D721Med (cell line): ENCODE measurements at places on chromosomes 1 and 21.
A peak's percentile ranks its signal among the peaks of the same experiment; 100 is the strongest.

- no peak for DNase-seq
Observed at GRCh38 chr1:57258557-57259325, 165.1 kb downstream of the DAB1 start.

GRCh38 chr1:2785631-2786328 is 15.7 kb downstream of the TTC34 start:
- DNase-seq, result no peak

GRCh38 chr1:19169642-19170041 is 40.4 kb downstream of the UBR4 start:
- DNase-seq, result no peak

GRCh38 chr1:152224093-152224492 is at the start of gene HRNR:
Gene HRNR (minus strand): TSS chr1:152224193. CDS start chr1:152223253, 940 bp downstream.
- no peak for DNase-seq

- DNase-seq, result no peak
Observed at GRCh38 chr1:247335882-247336281, 4.2 kb upstream of the ZNF496 start.

GRCh38 chr21:39232861-39233291 is 49.6 kb upstream of the PSMG1 start:
- DNase-seq, result no peak

- DNase-seq, result no peak
Observed at GRCh38 chr1:224541072-224541790, 74.9 kb upstream of the CNIH3 start.

DNA sequence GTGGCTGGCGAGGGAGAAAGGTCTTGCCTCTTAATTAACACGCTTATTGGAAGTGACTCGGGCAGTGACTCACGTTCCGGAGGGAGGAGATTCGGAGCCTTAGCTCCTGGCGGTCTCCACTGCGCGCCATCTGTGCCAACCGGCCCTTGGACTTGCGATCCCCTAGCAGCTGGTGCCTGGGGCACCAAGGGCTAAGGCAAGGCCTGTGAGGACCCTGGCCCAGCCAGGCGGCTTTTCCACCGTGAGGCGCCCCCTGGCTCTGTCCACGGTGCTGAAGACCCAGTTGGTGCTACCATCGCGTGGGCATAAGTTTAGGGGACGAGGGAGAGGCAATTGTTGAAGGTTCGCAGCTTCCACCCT is 1.3 kb upstream of the SYT6 start:
- DNase-seq, result no peak

- no peak for DNase-seq
Observed at GRCh38 chr1:59417406-59417805, 120.5 kb downstream of the FGGY start.

DNA sequence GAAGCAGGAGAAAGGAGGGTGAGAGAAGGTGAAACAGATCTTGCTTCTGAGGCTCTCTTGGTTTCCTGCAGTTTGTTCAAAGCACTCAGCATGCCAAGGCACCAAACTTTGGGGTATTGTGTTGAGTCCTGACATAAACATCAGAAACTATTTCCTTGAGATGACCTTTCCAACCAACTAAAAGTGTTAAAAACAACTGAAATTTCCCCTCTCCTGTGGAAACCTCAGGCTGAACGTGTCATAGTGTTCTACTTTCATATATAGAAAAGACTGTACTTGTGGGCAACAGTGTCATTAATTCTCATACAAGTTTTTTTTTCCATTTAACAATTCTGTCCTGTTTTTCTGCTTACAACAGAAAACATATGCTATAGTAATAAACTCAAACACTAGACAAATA is 6.3 kb upstream of the LYST start:
- DNase-seq, result no peak

DNA sequence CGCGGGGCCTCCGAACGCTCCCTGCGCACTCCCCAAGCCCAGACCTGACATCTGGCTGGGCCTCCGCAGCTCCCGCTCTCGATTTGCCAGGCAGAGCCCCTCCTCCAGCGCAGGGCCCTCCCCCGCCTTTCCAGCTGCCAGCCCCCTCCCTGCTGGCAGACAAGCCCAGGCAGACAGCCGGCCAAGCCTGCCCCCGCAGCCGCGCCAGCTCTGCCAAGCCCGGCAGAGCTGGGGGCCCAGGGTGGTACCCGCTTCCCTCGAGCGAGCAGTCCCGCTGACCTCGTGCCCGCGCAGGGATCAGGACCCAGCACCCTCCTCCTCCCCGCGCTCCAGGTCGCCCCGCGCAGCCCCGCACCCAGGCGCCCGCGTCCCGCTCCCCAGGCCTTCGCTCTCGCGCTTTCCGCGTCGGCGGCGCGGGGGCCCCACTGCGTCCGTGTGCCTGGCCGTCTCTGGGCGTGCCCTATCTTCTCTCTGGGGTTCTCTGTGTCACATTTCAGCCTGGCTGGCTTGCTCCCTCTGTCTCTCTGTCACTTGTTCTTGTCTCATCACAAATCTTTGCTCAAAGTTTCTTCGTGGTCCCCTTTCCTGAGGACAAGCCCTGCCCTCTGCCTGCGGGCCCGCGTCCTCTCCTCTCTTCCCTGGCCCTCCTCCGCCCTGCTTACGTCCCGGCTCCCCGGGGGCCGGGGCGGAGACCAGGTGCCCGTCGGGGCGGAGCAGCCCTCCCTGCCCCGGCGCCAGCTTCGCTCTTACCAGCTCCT is 580 bp downstream of the INKA2 start:
- no peak for DNase-seq

DNA sequence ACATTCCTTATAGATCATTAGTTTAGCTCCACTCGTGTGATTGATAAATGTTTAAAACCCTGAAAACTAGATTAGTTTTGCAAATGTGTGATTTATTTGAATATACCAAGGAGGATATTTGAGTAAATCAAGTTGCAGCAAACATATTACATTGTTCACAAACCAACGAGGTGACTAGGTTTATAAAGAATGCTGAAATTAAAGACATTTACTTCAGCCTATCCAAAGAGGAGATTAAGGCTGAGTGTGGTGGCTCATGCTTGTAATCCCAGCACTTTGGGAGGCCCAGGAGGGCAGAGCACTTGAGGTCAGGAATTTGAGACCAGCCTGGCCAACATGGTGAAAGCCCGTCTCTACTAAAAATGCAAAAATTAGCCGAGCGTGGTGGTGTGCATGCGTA is 34.1 kb downstream of the VTCN1 start:
- no peak for DNase-seq

DNA sequence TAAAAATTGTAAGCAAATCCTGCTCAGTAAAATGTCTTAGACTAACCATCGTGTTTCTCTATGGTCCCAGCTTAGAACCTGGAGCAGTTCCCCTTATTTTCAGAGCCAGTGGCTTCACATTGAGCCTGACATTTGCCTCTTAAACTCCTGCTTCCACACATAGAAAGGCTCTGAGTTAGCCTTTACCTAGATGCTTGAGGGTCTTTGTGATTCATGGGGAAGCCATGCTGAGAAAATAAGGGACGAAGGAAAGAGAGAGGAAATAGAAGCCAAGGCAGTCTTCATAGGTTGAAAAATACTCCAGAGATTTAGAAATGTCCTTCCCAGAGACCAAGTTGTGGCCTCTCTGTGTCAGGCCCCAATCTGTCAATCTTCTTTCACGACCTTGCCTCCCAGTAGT is 16.1 kb upstream of the RBBP5 start:
- DNase-seq, result no peak

DNA sequence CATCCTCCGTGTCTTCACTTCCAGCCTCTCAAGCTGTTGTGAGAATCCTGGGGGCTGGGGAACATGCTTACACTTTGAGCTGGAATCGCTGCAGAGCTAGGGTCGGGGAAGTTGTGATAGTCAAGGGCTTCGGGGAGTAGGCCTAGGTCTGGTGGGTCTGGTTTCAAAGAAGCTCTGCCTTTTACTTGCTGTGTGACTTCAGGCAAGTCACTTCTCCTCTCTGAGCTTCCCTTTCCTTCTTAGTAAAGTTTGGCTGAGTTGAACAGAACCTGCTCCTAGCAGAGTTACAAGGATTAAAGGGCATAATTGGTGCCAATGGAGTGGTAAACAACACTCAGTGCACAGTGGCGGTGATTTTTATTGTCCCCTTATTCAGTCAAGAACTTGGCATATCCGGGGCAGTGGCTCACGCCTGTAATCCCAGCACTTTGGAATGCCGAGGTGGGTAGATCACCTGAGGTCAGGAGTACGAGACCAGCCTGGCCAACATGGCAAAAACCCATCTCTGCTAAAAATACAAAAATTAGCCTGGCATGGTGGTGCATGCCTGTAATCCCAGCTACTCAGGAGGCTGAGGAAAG is 25.7 kb downstream of the ARHGEF19 start:
- DNase-seq, result no peak

GRCh38 chr1:19154876-19155275 is 55.2 kb downstream of the UBR4 start:
- DNase-seq, result no peak

GRCh38 chr21:35645991-35646390 is 414.3 kb downstream of the SETD4 start:
- no peak for DNase-seq

DNA sequence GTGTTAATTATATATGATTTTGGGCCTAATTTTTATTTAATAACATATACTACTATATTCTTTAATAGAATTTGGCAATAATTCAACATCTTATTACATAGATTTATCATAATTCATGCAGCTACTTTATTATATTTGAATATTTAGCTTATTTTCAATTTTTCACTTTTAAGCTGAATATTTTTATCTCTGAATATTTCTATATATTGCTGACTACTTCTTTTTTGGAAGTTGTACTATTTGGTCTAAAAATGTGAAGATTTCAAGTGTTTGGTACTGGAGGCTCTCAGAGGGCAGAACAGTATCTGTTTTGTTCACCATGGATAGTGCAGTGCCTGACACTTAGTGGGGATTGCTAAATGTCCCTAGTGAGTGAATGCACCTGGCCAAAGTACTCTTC is 389.5 kb downstream of the RYR2 start:
- no peak for DNase-seq

DNA sequence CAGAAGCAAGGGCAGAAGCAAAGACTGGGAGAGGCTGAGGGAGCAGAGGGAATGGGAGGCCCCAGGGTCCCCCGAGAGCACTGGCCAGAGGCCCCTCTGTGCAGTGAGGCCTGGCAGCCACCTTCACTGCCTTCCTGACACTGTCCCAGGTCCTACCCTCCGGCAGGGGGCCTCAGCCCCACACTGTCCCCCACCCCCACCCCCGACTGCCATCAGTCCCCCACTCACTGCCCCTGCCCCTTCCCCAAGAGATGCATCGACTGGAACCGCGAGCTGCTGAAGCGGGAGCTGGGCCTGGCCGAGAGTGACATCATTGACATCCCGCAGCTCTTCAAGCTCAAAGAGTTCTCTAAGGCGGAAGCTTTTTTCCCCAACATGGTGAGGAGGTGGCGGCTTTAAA is 13.0 kb upstream of the PADI6 start:
- DNase-seq, result no peak

DNA sequence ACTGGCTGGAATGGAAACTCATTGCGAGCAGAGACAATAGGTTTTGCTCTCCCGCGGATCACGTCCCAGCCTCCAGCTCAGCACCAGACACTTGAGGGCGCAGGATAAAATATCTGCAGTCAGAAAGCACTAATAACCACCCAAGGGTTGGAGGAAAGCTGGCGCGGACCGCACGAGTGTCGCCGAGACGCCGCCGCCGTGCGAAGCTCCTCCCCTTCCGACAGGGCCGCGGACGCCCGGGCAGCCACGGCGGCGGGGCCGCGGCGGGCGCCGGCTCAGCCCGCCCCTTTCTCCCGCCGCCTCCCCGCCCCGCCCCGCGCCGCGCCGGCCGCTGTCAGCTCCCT is at the start of gene CMPK1:
Gene CMPK1, plus strand, starts transcription at position 213 of the 344 bp plus-strand sequence. CDS start 156 bp downstream, outside the sequence.
- DNase-seq, result peak; percentile 43

DNA sequence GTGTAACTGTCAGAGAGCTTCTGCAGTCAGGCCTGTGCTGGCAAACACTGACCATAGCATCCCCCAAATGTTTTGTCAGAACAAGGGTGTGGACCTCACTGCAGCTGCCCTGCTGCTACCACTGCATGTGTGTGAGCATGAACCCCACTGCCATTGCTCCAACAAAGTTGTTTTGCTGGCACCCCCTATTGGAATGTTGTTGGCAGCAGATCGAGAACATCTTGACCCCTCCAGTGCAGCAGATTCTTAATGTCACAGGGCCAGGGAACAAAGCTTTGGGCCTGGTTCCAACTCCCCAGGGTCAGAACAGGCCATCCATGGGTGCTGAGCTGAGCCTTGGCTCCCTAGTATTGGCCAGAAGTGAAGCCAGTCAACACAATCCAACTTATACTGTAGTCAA is 1537.4 kb downstream of the NCAM2 start:
- DNase-seq, result no peak

- peak; percentile 98 for DNase-seq
Observed at GRCh38 chr1:161440312-161440894, 64.9 kb upstream of the FCGR2A start.

DNA sequence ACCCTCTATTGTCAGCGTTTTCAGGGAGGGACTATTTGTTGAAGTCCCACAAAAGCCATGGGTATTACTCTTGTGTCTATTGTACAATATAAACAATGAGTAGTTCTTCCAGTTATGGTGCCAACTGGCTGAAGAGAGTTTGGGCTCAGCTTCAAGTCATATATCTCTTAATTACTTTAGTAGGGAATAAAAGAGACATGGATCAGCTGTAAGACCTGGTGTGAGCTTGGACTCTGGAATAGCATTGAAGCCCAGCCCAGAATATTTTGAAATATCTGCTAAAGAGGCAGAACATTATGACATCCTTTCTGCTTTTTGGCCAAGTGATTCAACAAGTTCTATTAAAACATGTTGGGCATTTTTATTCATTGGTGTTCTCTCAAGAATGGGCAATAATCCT is 224.9 kb downstream of the BACH1 start:
- DNase-seq, result no peak

DNA sequence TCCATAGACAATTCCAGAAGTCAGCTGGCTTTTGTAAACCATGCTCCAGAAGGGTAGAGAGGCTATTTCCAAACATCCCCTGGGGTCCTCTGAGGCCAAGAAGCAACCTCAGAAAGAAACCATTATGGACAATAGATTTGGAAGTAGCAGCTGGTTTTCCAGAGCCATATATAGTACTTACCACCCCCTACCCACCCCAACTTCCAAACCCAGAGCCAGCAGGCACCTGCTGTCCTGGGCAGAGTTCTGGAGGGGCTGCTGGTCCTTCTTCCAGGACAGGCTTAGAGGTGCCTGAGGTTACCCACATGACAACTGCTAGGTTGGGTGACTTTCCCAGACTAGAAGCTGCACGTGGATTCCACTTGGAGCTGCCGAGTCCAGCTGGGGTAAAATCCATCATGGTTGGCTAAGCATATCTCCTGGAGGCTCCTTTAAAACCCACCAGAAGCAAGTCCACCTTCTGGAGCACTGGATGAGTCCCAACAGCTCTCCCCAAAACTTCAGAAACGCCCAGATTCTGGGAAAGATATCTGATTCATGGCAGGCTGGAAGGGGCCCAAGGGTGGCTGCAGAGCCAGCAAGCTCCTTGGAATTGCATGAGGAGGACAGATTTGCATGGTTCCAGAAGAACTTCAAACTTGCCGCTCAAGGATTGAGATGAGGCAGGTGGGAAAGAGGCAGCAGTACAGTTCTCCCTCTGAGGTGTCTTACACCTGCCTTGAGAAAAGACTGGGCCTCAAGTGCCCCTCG is 5.8 kb downstream of the MYCL start:
- DNase-seq, result no peak

- DNase-seq, result no peak
Observed at GRCh38 chr21:38228115-38228514, 28.7 kb upstream of the KCNJ15 start.

- DNase-seq, result no peak
Observed at GRCh38 chr1:26081267-26082019, 14.0 kb upstream of the TRIM63 start.

- no peak for DNase-seq
Observed at GRCh38 chr1:28779751-28780408, 32.1 kb upstream of the OPRD1 start.

GRCh38 chr1:178294654-178295053 is 200.8 kb downstream of the RASAL2 start:
- DNase-seq, result no peak
